AG09309 (cell line): ENCODE measurements at places on chromosomes 4 and X.

DNA sequence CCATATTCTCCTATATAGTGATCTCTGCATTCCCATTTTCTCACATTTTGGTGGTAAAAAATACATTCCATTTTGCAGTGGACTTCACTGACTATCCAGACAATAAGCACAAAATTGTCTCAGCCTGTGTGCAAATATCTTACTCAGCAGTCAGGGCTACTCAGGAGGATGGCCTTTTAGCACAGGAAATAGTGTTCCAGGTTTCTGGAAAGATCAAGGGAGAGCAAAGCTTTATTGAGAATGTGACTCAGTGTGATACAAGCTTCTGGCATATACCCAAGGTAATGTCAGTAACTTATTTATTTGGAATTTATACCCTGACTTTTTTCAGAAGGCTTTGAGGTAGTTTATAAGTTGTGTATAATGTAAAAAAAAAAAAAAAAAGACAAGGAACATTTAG is 233.4 kb downstream of the TEX13A start:
- no peak for DNase-seq

GRCh38 chrX:115560211-115560977 is 580 bp upstream of the PLS3 start:
- no peak for DNase-seq

DNA sequence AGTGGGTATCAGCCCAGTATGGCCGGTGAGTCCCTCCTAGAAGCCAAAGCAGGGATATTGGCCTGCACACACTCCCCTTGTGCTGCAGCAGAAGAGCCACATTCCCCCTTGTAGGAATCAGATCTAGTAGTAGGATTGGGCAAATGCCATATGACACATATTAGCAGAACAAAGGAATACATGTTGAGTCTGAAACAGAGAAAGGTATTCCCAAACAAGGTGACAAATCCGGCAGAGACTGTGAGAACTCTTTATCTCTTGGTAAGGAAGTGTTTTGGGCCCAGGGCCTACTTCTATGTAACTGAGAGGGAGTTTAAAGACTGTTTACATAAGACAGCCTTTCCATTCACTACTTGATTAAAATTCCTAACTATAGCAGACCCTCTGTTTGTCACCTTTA is 1382.0 kb downstream of the FAM133A start:
- DNase-seq: no peak

DNA sequence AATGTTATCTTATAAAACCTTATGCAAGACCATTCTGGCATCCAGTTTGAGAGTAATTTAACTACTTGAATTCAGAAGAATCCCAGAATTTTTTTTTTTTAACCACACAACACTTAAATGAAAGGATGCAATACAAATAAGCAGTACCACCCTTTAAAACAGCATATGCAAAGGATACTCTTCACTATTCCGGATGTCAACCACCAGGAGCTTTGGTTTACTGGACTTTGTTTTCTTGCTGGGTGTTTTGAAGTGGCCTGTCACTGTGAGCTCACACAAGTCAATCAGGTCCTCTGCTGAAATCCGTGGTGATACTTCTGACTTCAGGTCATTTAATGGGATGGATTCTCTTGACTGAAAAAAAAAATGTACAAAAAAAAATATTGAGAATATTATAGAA is 200.0 kb downstream of the TBCK start:
- DNase-seq: peak; percentile 8

DNA sequence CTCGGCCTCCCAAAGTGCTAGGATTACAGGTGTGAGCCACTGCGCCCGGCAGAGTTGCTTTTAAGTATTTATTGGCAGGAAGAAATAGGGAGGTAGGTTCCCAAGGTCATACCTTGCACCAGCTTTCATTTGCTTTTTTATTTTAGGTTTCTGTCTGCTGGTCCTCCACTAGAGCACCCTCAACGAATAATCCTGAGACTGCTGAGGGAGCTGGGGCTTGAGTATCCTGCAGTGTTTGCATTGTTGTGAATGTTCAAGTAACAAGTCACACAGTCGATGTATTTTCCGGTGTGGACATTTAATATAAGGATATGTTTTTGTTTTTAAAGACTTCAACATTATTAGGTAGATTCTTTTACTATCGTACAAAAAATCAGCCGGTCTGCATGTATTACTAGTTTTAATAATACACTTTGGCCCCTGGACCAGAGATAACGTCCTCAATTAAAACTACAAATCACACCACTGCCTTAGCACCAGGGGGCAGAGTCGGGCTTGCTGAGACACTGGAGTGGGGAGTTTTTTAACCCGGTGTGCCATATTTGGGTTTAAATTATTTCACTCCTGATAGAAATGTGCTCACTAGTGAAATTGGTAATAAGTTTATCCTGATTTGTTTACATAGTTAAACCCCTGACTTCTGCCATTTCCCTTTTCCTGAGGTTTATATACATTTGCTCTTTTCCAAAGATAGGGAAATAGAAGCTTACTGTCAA is 11.6 kb downstream of the SMIM20 start:
- DNase-seq: no peak

GRCh38 chr4:115428455-115428854 is 315.0 kb upstream of the NDST4 start:
- no peak for DNase-seq

- DNase-seq: no peak
Observed at GRCh38 chrX:15215366-15215765, 54.5 kb downstream of the ASB9 start.

GRCh38 chrX:69543572-69543971 is 39.4 kb downstream of the NALF2 start:
- DNase-seq: no peak

DNA sequence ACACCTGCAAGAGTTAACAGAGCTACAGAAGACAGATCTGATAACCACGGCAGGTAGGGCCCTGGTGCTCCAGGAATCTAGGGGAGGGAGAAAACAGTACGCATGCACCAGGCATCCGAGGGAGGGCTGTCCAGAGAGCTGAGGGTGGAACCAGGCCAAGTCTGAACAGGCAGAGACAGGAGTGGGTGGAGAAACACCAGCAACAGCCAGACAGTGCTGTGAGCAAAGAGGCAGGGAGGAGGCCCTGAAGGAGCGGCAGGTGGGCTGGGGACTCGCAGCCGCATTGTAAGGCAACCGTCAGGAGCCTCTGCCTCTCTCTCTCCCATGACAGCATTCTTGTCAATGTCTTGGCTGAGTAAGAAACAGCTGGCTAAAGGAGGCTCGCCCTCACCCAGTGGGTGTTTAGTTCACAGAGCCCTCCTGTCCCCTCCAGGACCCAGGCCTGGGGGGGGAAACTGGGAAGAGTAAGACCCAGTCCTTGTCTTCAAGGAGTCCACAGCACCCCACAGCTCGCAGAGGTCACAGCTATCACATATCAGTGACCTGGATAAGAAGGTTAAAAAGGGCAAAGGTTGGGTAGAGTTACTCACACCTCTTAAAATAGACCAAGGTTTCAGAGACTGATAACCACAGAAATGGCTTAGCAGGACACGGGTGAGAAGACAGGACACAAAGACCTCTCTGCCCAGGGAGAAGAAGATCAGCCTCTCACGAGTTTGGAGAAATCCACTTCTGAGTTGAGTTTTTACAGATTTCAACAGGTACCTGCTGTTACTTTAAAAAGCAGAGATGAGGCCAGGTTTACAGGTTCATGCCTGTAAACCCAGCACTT is 10.5 kb downstream of the ACSL1 start:
- no peak for DNase-seq

DNA sequence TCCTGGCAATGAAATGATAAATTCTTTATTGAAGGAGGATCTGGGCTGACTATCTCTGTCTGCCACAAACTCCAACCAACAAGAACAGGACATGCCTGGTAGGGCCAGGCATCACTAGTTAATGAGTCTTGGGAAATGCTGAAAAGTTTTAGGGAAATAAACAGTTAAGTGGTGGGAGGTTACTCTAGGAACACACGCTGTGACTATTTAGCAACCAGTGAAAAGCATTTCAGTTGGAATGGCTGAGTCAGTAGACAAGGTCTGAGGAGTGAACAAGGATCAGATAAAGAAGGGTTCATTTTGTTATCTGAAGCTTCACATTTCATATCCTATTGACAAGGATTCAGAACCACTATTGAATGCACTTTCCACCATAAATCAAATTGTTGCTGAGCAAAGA is 394.9 kb upstream of the BOD1L1 start:
- DNase-seq: peak; percentile 10

DNA sequence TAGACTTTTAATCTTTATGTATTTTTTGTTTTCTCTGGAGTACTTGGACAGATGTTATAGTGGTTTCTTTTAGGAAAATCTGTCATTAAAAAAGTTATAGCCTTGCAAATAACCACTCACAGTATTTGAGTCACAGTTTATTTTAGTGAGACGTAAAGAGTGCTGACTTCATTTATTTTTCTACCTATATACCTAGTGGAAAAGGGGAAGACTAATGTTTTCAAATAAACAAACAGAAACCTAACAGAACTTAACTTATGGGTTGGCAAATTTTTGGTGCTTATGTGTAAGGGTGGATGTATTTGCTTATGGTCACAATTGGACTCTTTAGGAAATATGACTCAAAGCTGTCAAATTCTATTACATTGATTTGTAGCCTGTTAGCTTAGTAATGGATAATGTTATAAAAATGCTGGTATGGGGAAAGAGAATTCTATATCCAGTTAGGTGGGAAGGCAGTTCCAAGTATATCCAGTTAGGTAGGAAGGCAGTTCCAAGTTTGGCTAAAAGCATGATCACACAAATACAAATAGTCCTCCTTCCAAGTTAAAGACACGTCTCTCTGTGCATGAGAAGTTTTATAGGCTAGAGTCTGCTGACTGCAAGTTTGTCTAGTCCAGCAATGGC is 61.9 kb downstream of the SLC9A6 start:
- no peak for DNase-seq

GRCh38 chr4:173794662-173795061 is 264.6 kb upstream of the HAND2 start:
- no peak for DNase-seq

GRCh38 chrX:7133050-7133440 is 14.5 kb upstream of the STS start:
- no peak for DNase-seq

DNA sequence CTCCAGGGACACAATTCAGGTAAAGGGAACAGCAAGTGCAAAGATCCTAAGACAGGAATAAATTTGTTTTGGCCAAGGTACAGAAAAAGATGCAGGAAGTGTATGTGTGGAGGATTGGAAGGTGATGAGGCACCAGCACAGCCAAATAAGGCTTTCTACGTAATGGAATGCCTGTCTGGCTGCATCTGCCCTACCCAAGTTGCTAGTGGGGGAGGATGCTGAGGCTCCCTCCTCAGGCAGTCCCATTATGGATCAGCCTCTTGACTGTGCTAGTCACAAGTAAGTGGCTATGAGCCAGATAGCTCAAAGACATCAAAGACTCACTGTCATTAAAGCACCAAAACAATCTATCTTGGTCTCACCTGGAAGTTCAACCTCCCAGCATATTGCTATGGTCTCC is 300.9 kb upstream of the FAT4 start:
- no peak for DNase-seq

DNA sequence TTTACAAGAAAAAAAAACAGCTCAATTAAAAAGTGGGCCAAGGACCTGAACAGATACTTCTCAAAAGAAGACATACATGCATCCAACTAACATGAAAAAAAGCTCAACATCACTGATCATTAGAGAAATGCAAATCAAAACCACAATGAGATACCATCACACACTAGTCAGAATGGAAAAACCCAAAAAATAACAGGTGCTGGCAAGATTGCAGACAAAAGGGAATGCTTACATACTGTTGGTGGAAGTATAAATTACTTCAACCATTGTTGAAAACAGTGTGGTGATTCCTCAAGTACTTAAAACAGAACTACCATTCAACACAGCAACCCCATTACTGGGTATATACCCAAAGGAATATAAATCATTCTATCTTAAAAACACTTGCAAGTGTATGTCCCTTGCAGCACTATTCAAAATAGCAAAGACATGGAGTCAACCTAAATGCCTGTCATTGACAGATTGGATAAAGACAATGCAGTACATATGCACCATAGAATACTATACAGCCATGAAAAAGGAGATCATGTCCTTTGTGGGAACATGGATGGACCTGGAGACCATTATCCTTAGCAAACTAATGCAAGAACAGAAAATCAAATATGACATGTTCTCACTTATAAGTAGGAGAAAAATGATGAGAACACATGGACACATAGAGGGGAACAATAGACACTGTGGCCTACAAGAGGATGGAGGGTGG is 97.6 kb downstream of the RAB28 start:
- DNase-seq: no peak

- no peak for DNase-seq
Observed at GRCh38 chr4:83013420-83013867, 2.8 kb upstream of the LIN54 start.

DNA sequence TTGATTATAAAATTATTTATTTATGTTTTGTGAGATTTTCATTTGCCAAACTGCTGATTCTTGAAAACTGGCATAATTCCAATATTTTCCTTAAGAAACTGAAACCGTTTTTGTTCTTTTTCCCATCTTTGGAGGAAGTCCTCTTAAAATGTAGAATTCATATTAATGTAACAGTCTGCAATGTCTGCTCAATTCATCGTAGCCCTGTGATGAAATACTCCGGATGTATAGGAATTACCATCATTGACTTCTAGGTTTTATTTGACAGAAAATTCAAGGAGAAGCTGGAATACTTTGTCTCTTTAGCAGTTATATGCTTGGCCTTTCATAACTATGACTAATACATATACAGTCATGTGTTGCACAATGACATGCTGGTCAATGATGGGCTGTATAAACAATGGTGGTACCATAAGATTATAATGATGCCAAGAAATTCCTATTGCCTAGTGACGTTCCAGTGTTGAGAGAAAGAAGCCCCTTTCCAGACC is 185.0 kb upstream of the GPRIN3 start:
- DNase-seq: peak; percentile 43

- DNase-seq: no peak
Observed at GRCh38 chr4:156638925-156639605, 332.5 kb downstream of the PDGFC start.

DNA sequence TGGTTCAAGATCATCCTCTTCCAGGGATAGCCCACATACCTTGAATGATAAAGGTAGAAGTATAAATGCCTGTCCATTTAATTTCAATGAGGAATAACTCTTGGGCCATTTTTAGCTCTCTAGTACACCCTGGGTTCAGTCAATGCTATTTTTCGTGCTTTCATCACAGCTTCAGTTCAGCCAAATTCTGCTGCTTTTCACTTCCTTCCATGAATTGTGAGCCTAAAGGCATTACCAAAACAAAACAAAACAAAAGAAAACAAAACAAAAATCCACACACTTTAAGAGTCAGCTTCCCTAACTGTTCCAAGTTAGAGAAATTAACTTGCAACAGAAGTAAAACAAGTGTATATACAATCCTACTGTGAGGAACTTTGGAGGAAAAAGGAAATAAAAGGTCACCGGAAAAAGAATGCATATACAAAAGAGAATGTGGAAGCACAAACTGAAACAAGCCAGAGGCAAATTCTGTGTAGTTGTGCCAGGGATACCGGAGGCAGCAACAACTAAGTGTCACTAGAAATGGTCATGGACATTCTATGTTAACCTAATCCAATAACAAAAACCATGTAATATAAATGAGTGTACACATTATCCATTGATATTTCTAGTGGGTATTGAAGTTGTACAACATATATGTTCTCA is 423.1 kb downstream of the KCTD8 start:
- no peak for DNase-seq

GRCh38 chr4:1395941-1396805 is 10.1 kb downstream of the NKX1-1 start:
- DNase-seq: no peak

- no peak for DNase-seq
Observed at GRCh38 chr4:41542526-41543275, 4.7 kb downstream of the LIMCH1 start.

GRCh38 chr4:73867783-73868182 is 1.4 kb upstream of the CXCL1 start:
- no peak for DNase-seq

GRCh38 chr4:5423670-5424069 is 284.7 kb downstream of the EVC2 start:
- no peak for DNase-seq

- DNase-seq: peak; percentile 44
Observed at GRCh38 chrX:78650906-78651437, 8.2 kb downstream of the RTL3 start.
